ENCODE measurements at places on chromosomes 12 and 14.
A peak's percentile ranks its signal among the peaks of the same experiment; 100 is the strongest.

- no peak for DNase-seq
- no peak overlapping the region for H3K27ac ChIP-seq
- peaks cover 7% of the 10 kb centered on the region for H3K4me1 ChIP-seq
- peaks cover 60% of the 10 kb centered on the region for H3K27me3 ChIP-seq
- no peaks in the 10 kb centered on the region for H3K36me3 ChIP-seq
- H3K4me3 ChIP-seq: no peak overlapping the region
Measured at GRCh38 chr14:69572841-69573135, 1.9 kb downstream of the CCDC177 start.

- no peak for DNase-seq
- no peaks in the 10 kb centered on the region for H3K27me3 ChIP-seq
- peaks cover 3% of the 10 kb centered on the region for H3K4me1 ChIP-seq
- H3K36me3 ChIP-seq: no peaks in the 10 kb centered on the region
Measured at GRCh38 chr12:76685246-76685678, 78.7 kb upstream of the ZDHHC17 start.

- no peak overlapping the region for H3K27ac ChIP-seq
- no peak for DNase-seq
- no peak overlapping the region for H3K4me3 ChIP-seq
- no peaks in the 10 kb centered on the region for H3K36me3 ChIP-seq
Measured at GRCh38 chr14:29320286-29320685, 553.7 kb downstream of the FOXG1 start.

DNA sequence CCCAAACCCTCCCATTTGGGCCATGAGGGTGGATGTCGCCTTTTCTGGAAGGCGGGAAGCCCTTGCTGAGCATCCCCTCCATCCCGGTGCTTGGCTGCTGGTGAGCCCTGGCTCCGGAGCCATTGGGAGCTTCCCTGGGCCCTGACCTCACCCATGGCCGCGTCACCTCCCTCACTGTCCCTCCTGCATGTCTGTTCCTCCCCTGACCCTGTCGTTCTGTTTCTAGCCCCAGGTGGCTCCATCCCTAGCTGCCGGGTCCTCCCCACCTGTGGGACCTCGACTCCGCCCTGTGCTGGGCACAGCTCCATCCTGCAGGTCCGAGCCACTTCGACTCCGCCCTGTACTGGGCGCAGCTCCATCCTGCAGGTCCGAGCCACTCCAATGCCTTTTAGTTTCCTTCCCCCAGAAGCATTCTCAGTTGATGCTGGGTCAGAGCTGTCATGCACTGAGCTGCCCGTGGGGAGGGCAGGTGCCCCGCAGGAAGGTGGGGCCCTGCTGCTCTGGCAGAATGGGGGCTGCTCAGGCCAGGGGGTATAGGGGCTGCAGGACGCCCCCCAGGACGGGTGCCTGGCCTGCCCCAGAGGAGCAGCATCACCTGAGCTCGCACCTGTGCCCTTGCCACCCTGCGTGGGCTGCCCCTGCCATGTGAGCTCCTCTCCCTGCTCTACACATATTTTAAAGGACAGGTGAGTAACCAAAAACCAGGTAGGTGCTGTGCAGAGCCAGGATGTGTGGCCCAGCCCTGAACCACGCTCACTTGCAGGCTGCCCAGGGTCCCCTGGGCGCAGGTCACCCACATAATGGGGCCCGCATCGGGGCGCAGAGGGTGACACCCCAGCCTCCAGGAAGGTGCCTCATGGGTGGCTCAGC, 19.0 kb downstream of the NOC4L start:
- H3K4me1 ChIP-seq: no peaks in the 10 kb centered on the region
- DNase-seq: no peak
- no peak overlapping the region for H3K4me3 ChIP-seq
- no peak overlapping the region for H3K27ac ChIP-seq

- no peaks in the 10 kb centered on the region for H3K27me3 ChIP-seq
- peak overlapping the region; percentile 93 for H3K27ac ChIP-seq
- H3K4me1 ChIP-seq: peaks cover 61% of the 10 kb centered on the region
- H3K36me3 ChIP-seq: no peaks in the 10 kb centered on the region
- DNase-seq: no peak
- H3K4me3 ChIP-seq: peak overlapping the region; percentile 22
Measured at GRCh38 chr14:61342932-61343331, 21.6 kb downstream of the PRKCH start.

GRCh38 chr14:38120109-38120508, 87.6 kb upstream of the SSTR1 start:
- H3K4me3 ChIP-seq: no peak overlapping the region
- DNase-seq: no peak
- no peak overlapping the region for H3K27ac ChIP-seq
- H3K36me3 ChIP-seq: no peaks in the 10 kb centered on the region
- H3K27me3 ChIP-seq: no peaks in the 10 kb centered on the region

- no peaks in the 10 kb centered on the region for H3K36me3 ChIP-seq
- H3K27ac ChIP-seq: no peak overlapping the region
- no peak for DNase-seq
- H3K4me1 ChIP-seq: no peaks in the 10 kb centered on the region
Measured at GRCh38 chr12:86774841-86775388, 518.7 kb upstream of the MGAT4C start.

- peaks cover 4% of the 10 kb centered on the region for H3K4me1 ChIP-seq
- H3K27ac ChIP-seq: no peak overlapping the region
- no peak overlapping the region for H3K4me3 ChIP-seq
- no peaks in the 10 kb centered on the region for H3K36me3 ChIP-seq
- DNase-seq: no peak
- no peaks in the 10 kb centered on the region for H3K27me3 ChIP-seq
Measured at GRCh38 chr12:104866291-104866690, 91.8 kb downstream of the SLC41A2 start.

DNA sequence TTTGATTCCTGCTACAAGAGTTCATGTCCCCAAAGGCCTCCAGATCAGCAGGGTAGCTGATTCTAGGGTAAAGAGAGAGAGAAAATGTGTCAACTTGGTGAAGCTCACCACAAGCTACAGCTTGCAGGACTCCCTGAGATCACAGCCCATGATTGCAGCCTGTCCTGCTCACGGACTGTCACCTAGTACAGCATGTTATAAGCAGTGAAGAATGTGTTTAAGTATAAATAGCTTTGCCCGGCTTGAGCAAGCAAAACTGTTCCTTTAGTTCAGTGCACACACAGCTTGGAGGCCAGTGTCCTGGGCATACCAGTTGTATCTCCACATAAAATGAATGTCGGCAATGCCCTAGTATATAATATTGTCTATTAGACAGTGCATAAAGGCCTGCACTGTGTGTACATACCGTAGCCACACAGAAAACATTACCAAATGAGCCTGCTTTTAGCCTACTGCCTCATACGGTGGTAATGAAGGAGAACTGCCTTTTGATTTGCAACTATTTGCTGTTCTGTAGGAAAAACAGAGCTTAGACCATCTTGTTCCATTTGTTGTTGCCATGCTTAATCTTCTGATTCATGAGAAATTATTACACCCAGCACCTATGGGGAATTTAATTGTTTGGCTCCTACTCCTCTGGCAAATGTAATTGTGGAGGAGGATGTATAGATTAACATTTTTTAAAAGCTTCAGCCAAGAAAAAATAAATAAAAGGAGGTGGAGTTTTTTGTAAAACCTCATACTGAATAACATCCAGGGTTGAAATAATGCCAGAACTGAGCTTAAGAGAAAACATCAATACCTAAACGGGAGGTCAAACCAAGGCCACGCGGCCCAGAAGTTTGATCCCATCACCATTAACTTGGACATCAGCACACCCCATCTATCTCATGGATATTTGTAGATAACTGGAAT, 108.1 kb upstream of the G2E3 start:
- H3K27ac ChIP-seq: no peak overlapping the region
- H3K4me3 ChIP-seq: no peak overlapping the region
- no peaks in the 10 kb centered on the region for H3K4me1 ChIP-seq
- DNase-seq: no peak
